ENCODE measurements at places on chromosomes 5 and 9.

- no peak for DNase-seq
These were observed 556.1 kb upstream of the ZNF608 start for GRCh38 chr5:125302577-125302976.

DNA sequence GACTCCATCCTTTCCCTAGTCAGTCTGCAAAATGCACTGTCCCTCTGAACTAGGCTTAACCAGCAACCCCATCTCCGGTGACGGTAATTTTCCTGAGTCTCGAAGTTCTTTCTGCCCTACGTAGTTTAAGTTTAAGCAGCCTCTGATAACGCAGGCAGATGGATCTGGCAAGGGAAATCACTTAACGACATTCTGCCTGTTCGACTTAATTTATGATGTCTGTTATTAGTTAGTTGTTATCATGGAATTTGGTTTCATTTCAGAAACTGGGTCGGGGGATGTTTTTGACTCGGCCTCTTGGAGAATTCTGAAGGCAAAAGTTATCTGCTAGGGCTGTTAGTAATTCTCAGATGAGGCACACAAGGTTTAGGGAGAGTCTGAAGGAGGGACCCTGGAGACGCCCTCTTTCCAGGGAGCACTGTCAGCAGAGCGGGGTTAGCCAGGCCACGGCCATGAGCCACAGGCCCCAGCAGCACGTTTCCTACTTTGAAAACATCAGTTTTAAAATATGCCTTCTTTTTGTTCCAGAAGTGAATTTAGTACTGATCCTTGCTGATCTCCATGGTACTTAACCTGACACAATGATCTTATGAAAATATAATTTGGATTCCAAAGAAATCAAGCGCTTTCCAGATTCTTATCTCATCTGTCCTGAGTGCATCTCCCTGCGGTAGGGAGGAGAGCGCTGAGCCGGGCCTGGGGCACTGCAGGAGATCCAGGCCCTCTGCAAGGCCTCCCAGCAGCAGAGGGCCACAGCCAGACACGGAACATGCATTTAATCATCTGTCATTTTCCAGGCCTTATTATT is 171.0 kb upstream of the OTULINL start:
- no peak for DNase-seq

DNA sequence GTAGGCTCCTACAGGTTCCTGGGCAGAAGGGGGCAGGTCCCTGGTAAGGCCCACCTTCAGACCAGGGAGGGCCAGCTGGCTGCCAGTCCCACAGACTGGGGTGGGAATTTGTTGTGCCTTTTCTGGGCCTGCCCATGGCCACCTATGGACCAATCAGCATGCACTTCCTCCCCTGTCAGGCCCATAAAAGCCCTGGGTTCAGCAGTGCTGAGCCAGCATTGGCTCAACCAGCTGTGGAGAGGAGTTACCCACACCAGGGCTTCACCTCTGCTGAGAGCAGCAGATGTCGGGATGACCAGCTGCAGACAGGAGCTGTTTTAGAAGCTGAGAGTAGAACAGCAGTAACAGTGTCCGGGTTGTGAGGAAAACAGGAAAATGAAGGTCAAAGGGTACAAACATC is 373.4 kb upstream of the ACO1 start:
- DNase-seq, result no peak

GRCh38 chr5:95087816-95088317 is 197.0 kb downstream of the MCTP1 start:
- DNase-seq, result peak; percentile 50

GRCh38 chr5:173926359-173926758 is 38.2 kb downstream of the CPEB4 start:
- DNase-seq, result no peak

GRCh38 chr5:137097203-137097602 is 401.9 kb downstream of the SPOCK1 start:
- DNase-seq, result no peak

DNA sequence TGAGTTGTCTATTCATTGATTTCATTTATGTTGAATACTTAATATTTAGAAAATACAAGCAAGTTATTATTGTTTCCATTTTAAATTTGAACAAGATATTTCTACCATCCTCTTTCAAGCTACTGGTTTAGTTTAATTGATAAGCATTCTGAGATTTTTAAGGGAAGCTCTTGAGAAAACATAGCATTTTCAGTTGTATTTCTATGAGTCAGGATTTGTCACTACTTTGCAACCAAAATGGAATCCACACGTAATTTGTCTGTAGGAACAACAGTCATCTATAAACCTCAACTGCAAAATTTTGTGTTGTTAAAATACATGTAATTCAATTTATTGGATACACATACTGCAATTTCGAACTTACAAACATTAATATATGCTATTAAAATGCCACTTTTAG is 74.0 kb downstream of the PRR16 start:
- no peak for DNase-seq

DNA sequence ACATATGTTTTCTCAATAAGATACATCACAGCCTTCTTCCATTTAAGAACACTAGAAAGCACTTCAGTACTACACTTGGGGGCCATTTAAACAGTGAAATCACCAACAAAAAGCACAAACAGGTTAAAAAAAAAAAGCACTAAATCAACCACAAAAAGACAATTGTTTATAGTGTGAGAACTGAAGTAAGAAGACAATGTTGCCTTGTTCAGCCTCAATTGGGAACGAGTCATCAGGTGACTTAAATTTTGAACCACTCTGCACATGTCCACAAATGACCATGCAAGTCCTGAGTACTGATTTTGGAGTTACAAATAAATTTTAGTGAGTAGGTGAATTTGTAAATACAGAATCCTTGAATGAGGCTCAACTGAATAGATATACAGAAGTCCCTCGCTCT is 37.2 kb upstream of the HNRNPA0 start:
- DNase-seq, result no peak

- no peak for DNase-seq
These were observed 436.5 kb upstream of the SLC30A5 start for GRCh38 chr5:68657055-68657961.

- DNase-seq, result no peak
These were observed 75.1 kb upstream of the SPRY4 start for GRCh38 chr5:142399891-142400290.

DNA sequence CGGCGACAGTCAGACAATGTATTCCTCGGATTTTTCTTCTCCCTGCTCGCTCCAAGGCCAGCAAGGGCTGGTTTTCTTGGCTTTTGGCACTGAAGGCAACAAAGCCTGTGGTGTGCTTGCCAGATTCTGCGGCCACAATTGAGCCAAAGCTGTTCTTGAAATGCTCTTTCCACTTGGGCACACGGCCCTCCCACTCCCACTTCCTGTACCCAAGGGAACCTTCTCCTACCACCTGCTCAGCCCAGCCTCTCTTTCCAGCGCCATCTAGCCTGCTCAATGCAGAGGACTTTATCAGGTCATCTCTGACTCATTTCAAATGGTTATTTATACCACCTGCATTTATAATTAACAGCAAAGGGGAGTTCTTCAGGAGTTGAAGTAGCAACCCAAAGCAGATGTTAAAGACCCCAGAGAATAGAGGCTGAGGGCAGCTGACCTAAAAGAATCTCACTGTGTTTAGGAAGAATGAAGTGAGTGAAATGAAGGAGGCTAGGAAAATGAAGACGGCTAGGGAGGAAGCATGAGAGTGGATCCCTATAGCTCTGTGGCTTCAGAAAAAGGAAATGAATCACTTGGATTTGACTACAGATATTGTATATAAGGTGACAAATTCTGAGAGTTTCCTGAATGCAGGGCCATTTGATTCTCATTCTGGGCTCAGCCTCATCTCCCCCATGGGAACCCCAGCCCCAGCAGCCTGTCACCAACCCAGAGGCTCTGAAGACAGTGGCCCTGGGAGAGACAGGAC is 439.0 kb downstream of the ENC1 start:
- DNase-seq, result peak; percentile 61

GRCh38 chr9:125428060-125428901 is 166.7 kb downstream of the GAPVD1 start:
- peak; percentile 40 for DNase-seq

DNA sequence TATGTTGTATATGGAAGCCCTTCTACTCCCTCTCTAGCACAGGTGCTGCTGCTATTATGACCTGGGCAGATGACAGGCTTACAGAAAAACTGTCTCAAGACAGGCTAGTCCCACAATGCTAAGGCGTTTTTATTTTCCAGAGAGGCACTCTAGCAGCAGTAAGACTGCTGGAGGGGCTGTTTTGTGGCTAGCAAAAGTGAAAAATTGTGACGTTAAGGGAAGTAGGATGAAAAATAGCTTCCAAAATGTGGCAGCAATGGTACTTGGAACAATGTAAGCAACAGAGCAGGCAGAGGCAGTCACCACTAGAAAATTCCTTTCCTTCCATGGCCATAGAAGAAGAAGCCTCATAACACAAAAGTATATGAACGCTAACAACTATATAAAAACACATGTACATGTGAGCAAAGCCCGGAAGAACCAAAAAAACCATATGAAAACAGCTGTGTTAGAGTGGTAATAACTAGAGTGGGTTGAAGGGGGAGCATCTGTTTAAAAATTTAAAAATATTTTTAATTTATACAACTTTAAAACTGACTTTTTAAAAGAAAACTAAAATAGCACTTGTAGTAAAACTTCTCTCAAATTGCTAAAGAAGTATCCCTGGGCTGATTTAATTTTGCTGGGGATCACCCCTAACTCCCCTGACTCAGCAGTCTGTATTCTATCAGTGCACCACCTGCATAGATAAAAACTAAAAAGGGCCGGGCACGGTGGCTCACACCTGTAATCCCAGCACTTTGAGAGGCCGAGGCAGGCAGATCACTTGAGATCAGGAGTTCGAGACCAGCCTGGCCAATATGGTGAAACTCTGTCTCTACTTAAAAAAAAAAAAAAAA is 30.6 kb downstream of the CLINT1 start:
- no peak for DNase-seq

DNA sequence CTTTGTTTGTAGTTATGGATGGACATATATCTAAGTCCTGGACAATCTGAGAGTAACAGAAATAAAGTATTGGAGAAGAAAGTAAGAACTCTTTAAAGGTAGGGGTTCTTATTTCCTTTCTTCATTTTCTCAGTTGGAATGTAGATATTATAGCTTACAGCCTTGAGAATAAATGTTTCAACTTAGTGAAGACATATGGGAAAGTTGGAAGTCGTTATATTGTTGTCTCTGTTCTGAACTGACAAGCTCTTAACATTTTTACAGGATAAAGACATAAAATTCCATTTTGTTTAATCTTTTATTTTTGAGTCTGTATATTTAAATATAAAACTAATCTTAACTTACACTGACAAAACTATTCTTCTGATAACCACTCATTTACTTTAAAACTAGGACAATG is 2187.5 kb upstream of the ACO1 start:
- no peak for DNase-seq

DNA sequence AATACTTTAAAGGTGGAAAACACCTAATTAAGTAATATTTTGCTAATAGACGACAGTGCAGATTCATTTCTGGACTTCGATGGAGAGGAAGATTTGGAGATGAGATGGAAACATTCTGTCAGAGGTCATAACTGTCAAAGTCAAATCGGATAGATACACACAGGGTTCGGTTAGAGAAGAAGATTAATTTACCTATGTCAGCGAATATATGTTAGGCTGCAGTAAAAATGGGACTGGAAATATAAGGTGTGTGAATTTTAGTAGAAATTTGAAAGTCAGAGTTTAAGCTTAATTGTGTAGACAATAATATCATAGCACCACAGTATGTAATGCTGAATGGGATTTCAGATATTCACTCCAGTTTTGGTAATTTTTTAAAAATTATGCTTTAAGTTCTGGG is 1020.3 kb upstream of the ACO1 start:
- no peak for DNase-seq

DNA sequence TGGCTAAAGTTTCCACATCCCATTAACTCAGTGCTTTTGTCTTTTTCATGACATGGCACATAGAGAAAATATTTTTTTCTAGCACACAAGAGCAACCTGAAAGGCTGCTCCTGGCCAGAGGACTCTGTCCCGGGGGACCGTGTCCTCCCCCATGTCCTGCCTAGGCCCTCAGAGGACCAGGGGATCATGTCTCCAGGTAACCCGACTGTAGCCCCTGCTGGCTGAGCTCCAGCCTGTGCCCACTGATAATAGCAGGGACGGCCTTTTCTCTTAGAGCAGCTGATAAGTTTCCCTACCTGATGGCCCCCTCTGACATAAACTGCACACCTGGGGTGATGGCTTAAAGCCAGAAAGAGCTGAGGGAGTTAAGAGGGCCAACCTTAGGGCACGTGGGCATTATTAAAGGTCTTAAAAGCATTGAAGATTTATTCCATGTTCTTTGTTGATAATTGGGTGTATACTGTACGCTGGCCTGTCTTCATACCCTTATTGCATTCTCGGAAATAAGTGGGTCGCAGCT is 5.9 kb downstream of the HDHD3 start:
- DNase-seq, result no peak

- no peak for DNase-seq
These were observed 56.9 kb upstream of the PLPP1 start for GRCh38 chr5:55591686-55592085.

DNA sequence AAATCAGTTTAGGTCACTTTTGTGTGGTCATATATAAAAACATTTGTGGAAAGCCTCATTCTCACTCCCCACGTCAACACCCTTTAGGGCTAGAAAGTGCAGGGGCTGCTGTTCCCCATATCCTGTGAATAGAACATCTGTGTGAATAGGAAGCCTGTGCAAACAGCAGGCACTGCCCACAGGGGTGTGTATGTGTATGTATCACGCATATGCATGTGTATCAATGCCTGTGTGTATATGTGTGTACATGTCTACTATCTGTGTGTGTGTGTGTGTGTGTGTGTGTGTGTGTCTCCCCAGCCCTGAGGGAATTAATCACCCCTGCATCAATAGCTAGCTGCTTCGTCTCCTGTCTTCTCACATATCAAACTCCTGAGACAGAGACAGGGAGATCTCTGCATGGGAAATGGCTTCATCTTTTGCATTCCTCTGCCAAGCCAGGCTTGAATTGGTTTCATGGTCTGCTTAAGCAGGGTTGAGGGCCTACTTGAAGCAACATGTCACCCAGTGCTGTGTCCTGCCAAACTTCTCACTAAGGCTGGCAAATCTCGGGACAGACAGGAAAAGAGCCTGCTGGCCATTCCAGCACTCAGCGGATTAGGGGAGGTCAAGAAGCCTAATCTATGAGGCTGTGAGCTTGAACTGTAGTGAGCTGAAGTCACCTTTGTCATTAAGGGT is 265.8 kb downstream of the ADAMTSL1 start:
- no peak for DNase-seq

DNA sequence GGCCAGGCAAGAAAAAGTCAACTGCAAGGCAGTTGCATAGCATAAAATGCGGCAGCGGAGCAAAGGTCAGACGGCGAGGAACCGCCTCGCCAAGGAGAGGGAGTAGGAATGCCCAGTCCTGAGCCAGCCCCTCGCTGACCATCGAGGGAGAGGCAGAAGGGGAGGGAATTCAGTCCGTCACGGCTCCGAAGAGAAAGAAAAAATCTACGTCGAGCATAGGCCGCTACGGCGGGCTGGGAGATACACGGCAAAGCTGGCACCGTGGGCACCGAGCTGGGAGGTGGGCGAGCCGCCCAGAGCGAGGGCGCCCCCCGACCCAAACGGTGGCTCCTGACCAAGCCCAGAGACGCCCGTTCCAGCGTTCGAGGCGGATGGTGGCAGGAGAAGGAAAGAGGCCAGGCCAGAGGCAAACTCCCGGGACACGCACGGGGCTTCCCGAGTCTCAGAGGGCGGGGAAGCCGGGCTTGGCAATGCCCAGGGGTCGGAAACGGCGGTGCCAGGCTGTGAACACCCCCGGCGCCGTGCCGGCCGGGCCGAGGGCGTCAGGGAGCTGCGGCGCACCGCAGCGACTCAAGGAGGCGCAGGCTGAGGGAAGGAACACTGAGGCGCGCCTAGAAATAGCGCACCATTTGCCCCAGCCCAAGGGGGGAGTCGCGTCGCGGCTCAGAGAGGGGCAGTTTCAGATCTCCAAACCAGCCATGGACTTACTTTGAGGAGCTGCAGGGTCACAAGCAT is 518 bp downstream of the SPRY4 start:
- peak; percentile 67 for DNase-seq

- DNase-seq, result no peak
These were observed 65.6 kb upstream of the CKMT2 start for GRCh38 chr5:81167544-81167943.
